Brain microvascular endothelial cell (primary cell): ENCODE measurements at places on chromosomes 12 and 14.

- no peak for DNase-seq
These were observed 321.1 kb downstream of the NPAS3 start for GRCh38 chr14:33259764-33260163.

DNA sequence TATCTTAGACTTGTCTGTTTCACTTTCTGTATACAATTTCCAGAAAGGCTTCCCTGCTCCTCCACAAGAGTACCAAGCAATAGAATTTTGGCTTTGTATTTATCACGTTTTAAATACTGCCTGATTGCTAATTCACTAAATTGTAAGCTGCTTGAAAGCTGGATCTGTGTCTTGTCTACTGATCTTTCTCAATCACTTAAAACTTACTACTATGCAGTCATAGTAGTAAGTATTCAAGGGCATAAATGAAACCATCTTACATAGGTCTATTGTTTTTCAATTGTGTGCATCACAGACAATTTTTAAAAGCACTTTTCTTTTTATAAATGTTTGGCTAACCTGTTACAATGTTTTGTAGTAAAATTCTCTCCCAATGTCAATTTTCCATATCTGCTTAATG lies 1.2 kb upstream of the GLIPR1L2 start:
- DNase-seq: no peak

DNA sequence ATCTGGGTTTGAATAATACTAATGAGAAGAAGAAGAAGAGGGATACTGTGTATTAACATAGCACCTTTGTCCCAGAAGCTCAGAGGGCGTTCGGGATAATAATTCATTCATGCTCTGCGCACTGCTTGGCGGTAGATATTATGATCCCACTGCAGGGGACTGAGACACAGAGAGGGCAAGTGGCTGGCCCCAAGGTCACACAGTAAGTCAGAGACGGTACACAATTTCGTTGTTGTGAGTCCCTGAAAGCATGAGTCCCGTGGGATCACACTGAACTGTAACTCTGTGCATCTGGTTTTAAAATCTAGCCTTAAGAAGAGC lies 47.9 kb upstream of the PARP11 start:
- no peak for DNase-seq

- DNase-seq: no peak
These were observed 8.6 kb downstream of the RAN start for GRCh38 chr12:130880411-130880885.

DNA sequence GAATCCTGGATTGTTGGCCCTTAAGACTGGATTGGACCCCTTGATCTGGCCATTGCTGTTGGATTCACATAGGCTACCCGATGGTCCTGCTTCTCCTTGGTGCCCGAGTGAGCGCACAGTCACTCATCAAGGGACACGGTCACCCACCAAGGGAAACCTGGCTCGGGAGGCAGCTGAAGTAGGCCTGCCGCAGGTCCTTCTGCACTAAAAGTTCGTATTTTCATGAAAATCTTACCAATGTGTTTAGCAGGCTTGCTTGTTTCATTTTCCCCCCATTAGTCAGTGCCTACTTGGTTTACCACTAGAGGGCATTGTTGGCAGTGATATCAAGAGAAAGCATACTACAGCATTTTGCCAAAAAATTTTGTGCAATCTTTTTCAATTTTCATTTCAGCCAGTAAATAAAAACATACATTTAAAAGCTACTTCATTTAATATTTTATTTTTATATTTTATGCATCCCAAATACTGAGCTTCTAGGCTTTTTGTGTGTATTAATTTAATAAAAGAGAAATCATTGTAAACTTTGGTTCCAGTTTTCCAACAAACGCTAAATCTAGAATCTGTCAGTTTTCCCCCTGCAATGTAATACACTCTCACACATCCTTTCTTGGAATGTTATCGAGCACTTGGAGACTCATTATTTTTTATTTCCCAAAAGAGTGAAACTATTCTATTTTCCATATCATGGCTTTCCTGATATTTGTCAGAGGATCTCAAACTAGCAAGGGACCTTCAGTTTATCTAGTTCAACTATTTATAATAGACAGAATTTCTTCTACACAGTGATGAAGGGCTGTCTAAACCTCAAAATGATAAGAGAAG lies 116.7 kb downstream of the LMNTD1 start:
- DNase-seq: peak; percentile 58

GRCh38 chr12:108561852-108562347 lies 496 bp upstream of the ISCU start:
- DNase-seq: no peak

- no peak for DNase-seq
These were observed 39.2 kb upstream of the POC1B start for GRCh38 chr12:89565002-89565401.

DNA sequence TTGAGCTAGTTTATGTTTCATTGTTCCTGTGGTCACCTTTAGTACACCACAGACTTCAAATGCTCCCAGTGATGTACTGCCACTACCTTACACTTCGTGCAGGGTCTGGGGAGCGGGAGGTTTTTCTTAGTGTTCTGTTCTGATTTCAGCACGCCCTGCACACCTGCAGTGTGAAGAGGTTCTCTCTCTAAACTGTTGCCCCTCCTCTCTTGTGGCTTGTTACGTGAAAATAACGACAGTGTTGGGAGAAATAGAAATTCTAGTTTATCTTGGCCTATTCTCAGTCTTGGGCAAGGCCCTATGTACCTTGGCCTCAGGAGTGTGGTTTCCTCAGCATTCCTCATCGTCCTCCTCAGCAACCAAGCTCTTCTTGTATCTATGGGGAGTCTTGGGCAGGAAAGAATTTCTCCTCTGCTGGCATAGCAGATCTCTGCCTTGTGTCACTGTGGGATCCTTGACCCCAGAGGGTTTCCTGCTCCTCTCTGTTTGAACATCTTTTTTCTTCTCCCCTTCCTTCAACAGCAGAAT lies 48.6 kb downstream of the EIF2S3B start:
- DNase-seq: no peak

DNA sequence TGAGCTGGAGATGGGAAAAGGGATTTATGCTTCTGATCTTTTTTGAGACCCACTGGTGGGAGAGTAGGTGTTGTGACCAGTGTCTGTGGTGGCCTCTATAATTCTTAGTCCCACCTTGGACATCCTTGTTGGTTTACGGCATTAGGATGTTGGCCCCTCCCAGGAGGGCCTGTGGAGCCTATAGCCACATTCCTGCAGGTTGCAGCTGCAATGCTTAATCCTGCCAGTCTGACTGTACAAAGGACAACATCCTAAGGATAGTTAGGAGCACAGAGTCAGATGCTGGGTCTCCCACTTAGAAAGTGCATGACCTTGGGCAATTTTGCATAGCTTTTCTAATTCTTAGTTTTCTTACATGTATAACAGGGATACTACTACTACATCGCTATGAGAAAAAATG lies 150.9 kb upstream of the SLC38A2 start:
- DNase-seq: peak; percentile 12

- DNase-seq: peak; percentile 46
These were observed 52.2 kb downstream of the SSH1 start for GRCh38 chr12:108805136-108805535.

GRCh38 chr12:83365317-83365716 lies 678.6 kb downstream of the TMTC2 start:
- DNase-seq: no peak

DNA sequence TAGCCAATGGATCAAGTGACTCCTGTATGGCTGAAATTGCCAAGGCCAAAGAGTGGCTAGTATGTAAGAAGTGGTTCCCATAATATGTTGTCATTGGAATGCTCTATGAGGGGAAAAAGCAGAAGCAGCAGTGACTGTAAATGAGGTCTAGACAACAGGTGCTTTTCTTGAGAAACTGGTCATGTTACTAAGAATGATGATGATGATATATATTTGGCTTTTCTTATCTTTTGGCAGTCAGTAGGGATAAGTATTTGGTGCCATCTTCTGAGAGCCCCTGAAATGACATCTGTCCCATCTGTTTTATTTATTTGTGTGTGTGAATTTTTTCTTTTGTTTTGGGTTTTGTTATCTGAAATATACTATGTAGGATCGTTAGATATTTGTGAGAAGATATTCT lies 141.7 kb downstream of the SYT1 start:
- peak; percentile 2 for DNase-seq

DNA sequence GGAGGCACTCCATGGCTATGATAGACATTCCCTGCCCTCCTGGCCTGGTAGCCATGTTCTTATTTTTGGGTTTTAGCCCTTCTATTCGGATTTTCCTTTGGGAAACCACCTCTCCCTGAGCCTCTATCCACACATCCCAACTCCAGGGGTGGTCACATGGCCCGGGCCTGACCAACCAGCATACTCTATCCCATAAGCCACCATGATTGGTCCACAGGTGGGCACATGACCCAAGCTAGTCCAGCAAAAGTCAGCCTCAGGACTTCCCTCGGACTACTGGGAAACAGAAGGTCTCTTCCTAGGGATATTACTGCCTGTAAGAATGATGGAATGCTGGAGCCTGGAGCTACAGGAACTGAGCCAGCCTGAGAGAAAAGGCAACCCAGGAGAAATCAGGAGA lies 12.5 kb downstream of the PRIMA1 start:
- no peak for DNase-seq

GRCh38 chr12:114400925-114401324 lies 5.0 kb downstream of the TBX5 start:
- DNase-seq: no peak

DNA sequence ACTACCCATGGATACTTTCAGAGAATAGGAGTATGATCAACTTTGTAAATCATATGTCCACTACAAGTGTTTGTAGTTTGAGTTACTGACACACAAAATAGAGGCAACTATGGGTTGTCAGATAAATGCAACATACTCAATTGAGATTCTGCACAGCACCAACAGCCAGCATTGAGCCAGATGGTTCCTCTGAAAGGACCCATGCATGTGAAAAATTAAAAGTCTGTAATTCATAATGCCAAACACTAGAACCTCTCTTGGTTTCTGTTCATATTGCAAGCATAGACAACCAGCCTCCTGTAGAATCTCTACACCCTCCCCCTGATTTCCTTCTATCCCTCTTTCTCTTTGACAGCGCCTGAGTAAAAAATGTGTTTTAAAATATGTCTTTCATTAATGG lies 831.0 kb downstream of the C12orf50 start:
- DNase-seq: no peak

DNA sequence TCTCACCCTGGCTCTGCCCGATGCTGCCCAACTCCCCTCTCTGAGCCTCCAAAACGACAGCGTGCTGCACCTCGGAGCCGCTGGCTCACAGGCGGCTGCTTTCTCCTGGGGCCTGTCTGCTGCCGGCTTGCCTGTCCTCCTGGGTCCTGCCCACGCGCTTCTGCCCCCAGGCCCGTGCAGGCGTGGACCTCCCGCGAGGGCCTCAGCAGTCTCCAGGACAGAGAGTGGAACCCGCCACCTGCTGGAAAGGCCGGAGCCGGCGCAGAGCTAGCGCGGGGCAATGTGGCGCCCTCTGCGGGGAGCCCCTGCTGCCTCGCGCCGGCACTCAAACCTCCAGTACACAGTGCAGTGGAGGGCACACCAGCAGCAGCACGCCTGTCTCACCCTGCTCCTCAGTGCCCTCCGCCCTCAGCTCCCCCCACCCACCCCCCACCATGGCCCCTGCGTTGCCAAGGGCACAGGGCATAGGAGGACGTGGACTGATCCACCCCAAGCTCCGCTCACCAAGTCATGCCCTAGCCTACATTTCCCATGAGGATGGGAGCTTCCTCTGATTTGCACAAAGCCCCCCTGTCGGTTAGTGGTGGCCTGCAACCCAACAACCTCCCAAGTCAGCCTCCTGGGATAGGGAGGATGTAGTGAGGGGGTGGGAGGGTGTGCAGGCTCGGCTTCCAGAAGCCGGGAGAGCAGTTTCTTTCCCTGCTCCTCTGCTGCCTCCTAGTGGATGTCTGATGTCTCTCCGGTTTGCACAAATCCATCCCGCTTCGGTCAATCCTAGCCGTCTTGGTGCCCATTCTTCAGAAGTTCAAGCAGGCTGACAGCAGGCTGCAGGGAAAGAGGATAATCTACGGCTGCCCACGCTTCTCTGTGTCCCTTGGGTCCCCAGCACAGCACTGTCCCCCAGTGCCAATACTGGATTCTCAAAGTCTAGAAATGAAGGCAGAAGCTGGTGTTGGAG lies 25.2 kb downstream of the KRT8 start:
- peak; percentile 75 for DNase-seq

GRCh38 chr14:96167224-96168148 lies 37.2 kb upstream of the BDKRB2 start:
- DNase-seq: peak; percentile 57

- DNase-seq: no peak
These were observed 16.8 kb downstream of the ADAM21 start for GRCh38 chr14:70468731-70469130.

DNA sequence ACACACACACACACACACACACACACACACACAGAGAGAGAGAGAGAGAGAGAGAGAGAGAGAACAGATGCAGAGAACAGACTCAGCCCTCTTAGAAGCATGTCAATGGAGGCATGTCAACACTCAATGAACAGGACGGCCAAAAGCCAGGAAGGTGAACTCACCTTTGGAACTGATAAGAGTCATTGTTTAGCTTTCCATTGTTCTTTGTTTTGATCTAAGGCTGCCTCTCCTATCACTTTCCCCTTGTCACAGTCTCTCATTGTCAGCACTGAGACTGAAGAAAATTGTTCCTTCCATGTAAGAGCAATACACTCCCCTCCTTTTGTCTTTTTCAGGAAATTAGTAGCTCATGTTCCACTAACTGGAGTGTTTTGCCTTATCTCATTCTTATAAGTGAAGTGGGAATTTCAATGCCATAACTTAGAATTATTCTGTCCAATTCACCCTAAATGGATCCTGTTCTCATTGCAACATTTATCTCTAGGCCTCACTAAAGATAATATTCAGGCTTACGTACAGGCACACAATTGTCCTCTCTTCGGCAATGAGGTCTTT lies 218.0 kb downstream of the DUSP6 start:
- no peak for DNase-seq

- DNase-seq: no peak
These were observed 154.4 kb downstream of the FUT8 start for GRCh38 chr14:65566820-65567522.

DNA sequence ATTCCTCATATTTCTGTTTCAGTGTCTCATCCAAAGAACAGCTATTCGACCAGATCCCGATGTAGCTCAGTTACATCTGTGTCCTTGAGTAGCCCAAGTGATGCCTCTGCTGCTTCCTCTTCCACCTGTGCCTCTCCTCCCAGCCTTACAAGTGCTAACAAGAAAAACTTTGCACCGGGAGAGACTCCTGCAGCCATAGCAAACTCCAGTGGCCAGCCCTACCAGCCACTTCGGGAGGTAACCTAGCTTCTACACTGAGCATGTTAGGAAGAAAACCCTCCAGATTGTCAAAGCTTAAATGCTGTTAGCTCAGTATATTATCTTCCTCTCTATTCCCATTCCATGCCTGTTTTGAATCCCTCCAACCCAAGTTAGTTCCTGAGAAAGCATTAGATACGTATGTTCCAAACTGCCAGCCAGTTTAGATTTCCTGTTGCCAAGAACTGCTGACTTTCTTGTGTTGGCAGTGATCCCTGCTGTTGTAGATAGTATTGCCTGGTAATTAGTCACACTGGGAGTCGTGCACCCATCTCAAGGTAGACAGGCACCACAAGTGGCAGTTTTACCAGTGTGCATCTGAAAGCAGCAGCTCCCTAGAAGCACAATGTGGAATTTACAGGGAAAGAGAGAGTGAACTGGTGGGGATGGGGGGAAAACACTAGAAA lies 14.0 kb upstream of the KCNH3 start:
- no peak for DNase-seq

- DNase-seq: no peak
These were observed 298.1 kb upstream of the RTL1 start for GRCh38 chr14:101201535-101202151.

- peak; percentile 71 for DNase-seq
These were observed at the start of gene BLOC1S1 for GRCh38 chr12:55715833-55716581. Gene BLOC1S1, plus strand, starts transcription at chr12:55716046. Its CDS starts 6 bp downstream, at chr12:55716052.

- DNase-seq: no peak
These were observed 200.3 kb upstream of the CAND1 start for GRCh38 chr12:67068761-67069450.

GRCh38 chr14:25090256-25090655 lies 40.3 kb upstream of the STXBP6 start:
- DNase-seq: no peak
